ENCODE measurements at places on chromosomes 1 and 21.

GRCh38 chr21:43012596-43012995, 38.2 kb downstream of the PKNOX1 start:
- no peak for DNase-seq

- no peak for DNase-seq
Measured at GRCh38 chr1:111392460-111392945, 35.0 kb downstream of the OVGP1 start.

DNA sequence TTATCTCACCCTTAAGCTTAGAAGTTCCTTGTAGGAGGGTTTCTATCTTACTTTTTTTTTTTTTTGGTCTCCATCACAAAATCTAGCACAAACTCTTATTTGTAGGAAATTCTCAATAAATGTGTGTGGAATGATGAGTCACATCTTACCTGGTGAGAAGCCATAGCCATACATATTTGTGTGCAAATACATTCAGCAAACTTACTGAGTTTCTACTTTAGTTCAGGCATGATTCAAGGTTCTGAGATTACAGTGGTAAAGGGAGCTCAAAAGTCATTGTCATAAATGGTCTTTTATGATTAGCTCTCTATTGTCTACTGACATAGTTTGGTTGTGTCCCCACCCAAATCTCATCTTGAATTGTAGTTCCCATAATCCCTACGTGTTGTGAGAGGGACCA, 193.1 kb upstream of the UBE2U start:
- DNase-seq = no peak

GRCh38 chr1:36323636-36324352, at the start of gene EVA1B:
EVA1B (minus strand) TSS chr1:36323645; CDS start chr1:36323037, 608 bp downstream.
- DNase-seq = no peak

DNA sequence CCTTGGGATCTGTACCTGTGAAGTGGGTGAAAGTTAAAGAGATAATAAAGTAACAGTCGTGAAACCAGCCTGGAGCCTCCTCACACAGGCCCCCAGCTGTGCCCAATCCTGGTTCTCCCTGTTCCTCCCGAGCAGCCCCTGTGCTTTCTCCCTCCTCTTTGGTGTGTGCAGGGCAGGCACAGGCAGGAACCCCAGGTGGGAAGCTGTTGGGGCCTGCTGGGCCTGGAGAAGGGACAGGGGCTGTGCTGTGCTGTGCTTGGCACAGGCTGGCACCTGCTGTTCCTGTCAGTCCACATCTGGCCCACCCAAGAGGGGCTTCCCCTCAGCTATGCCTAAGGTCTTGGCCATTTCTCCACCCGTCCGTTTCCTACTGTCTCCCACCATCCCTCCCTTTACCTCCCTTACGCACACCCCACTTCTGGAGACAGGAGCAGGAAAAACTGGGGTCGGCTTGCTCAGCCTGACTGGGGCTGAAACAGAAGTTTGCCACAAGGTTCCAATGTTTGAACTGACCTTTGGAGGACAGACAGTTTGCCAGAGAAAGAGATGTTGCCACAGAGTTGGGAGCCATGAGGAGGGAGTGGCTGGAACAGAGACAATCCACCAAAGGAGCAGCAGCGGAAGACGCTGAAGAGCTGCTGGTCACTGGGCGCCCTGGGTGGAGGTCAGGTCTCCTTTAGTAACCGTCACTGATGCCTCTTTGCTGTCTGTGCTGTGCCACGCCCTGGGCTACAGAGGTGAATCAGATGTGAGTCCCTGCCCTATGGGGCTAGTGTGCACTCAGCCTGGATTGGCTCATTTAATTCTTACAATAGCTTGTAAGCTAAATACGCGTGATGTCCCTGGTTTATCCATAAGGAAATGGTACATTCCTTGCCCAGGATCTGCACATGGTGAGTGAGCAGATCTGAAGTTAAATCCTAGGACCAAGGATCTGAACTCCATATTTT, 18.8 kb upstream of the ARTN start:
- no peak for DNase-seq

- DNase-seq = no peak
Measured at GRCh38 chr1:153958961-153959260, 499 bp upstream of the CRTC2 start.

DNA sequence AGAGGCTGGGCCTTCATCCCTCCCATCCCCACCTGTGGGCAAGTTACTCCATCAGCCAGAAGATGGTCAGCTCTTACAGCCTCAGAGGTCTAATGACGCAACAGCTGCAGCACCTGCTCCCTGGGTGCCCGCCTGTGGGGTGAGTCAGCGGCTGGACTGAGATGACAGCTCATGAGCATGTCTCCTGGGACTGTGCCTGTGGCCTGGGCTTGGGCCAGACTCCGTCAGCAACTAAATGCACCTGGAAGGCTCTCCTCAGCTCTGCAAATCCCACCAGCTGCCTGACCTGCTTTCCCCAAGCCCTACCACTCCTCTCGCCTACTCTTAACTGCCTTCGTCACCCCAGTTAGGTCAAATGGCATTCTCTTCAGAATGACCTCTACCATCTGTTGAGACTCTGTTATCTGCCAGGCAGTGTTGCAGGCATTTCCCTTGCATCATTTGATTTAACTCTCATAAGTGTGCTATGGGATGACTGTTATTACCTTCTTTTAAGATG, 47.7 kb downstream of the ETS2 start:
- DNase-seq = peak; percentile 76

- no peak for DNase-seq
Measured at GRCh38 chr1:88228114-88228513, 456.0 kb upstream of the PKN2 start.

GRCh38 chr21:42542596-42542995, 28.9 kb downstream of the SLC37A1 start:
- no peak for DNase-seq

GRCh38 chr1:184188037-184188436, 136.5 kb downstream of the TSEN15 start:
- no peak for DNase-seq

DNA sequence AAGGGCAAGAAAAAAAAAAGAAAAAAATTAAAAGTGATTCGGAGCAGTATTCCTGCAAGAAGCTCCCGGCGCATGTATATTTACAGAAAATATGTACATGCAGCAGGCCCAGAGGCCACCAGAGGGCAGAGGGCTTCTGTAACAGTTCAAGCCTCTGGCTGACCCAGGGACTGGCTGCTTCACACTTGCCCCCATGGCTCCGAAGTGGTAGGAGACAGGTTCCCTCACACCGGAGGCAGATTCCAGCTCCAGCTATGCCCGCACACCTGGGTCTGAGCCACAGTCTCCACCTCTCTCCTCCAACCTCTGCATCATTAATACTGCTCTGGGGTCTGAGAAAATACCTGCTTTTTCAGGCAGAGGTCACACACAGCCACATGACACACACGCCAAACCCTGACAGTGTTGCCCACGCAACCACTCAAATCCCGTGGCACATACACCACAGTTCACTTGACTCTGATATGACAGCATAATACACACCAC, 2.2 kb upstream of the ARHGAP30 start:
- DNase-seq = peak; percentile 4

- no peak for DNase-seq
Measured at GRCh38 chr1:76939050-76939816, 72.0 kb downstream of the ST6GALNAC5 start.

GRCh38 chr1:89670163-89670562, 37.2 kb downstream of the LRRC8C start:
- no peak for DNase-seq

All from NCI-H1092 (cell line).